ENCODE measurements at places on chromosomes 13 and 19. TPM values are rescaled to one million over a fixed set of nuclear protein-coding genes. Genes with fewer than 3 reads are reported as not detected.

Gene ZNF534
- total RNA-seq = not detected

Gene LHB
- not detected for total RNA-seq

Gene FAM216B
- total RNA-seq = not detected

Gene STRN4
- 76.3 TPM for total RNA-seq

Gene PDCD2L
- 28.7 TPM for total RNA-seq

Gene ZNF136
- total RNA-seq = 2.2 TPM

Gene RELB
- 9.9 TPM for total RNA-seq

Gene SNAPC2
- 32.8 TPM for total RNA-seq

Gene ZNF274
- total RNA-seq = 16.8 TPM

Gene PSPC1
- total RNA-seq = 29.1 TPM

Gene TTC9B
- not detected for total RNA-seq

Gene SIGLECL1
- not detected for total RNA-seq

Gene ICAM4
- 4.6 TPM for total RNA-seq

Gene KL
- total RNA-seq = not detected

Gene LRRC4B
- under 0.01 TPM for total RNA-seq

Gene PDE4C
- not detected for total RNA-seq

Gene ZNF30
- 1.8 TPM for total RNA-seq

Gene KIR3DL1
- total RNA-seq = not detected

Gene RNF225
- not detected for total RNA-seq

Gene TEX26
- total RNA-seq = 0.30 TPM

Gene STAP2
- 5.4 TPM for total RNA-seq

Gene ZNF443
- 1.0 TPM for total RNA-seq

Gene RASGRP4
- not detected for total RNA-seq

Gene ZNF708
- 2.5 TPM for total RNA-seq

Gene TNFRSF19
- 34.5 TPM for total RNA-seq

Gene AP1M2
- total RNA-seq = not detected

Gene FGF21
- total RNA-seq = not detected
